ENCODE measurements at places on chromosomes 16 and 17.

DNA sequence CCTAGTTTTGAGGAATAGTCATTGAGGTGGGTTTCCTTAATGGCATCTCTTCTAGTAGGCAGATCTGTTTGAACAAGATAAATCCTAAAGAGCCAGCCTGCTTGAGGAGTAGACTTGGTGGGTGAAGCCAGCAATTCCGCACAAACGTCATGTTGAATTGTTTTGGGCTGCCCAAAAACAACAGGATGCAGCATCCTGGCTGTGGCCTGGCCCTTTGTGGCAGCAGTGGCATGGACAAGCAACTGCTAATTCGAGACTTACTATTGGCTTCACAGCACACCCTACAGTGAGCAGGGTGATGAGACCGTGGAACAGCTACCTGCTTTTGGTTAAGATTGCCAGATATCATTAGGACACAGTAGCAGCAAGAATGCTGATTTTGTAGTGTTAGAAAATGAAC lies 9.3 kb upstream of the VPS4A start:
- DNase-seq = no peak

- DNase-seq = no peak
Measured at GRCh38 chr17:36124879-36125824, 21.5 kb downstream of the CCL4 start.

GRCh38 chr16:60771138-60771537 lies 1265.1 kb downstream of the CDH8 start:
- no peak for DNase-seq

GRCh38 chr17:511001-511698 lies 158.5 kb upstream of the RPH3AL start:
- DNase-seq = no peak

DNA sequence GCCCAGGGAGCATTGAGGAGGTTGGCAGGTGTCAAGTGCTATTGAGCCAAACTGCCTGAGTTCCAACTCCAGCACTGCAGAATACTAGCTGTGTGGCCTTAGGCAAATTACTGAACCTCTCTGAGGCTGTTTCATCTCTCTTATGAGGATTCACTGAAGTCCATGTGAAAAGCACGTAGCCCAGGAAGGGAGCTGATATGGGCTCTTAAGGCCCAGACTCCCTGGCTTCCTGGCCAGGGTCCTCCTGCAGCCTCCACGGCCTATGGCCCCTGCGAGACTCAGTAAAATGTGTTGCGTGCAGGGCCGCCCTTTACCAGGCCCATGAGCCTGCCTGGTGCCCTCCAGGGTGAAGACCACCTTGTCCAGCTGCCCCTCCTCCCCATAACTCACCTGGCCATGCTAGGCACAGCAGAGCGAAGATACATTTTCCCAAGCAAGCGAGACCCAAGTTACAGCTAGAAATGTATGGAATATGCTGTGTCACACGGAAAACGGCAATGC lies 133.7 kb upstream of the TNRC6C start:
- DNase-seq = no peak

DNA sequence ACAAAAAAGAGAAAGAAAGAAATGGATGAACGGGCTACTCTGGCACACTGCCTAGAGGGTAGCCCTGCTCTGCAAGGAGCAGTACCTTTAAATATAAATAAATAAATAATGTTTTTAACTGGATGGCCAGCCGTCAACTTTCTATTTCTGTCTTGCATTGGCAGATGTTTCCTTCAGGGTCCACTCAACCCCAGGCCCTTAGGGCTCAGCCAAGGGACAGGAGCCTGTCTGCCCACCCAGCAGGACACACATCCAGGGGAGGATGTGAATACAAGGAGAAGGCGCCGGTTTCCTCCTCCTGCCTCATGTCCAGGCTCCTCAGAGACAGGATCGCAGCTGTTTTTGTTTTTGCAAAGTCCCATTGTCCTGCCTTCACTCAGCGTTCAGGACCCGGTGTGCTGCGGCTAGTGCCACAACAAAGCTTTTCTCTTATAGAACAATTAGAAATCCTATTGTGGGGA lies 22.6 kb downstream of the TTYH2 start:
- DNase-seq = no peak

DNA sequence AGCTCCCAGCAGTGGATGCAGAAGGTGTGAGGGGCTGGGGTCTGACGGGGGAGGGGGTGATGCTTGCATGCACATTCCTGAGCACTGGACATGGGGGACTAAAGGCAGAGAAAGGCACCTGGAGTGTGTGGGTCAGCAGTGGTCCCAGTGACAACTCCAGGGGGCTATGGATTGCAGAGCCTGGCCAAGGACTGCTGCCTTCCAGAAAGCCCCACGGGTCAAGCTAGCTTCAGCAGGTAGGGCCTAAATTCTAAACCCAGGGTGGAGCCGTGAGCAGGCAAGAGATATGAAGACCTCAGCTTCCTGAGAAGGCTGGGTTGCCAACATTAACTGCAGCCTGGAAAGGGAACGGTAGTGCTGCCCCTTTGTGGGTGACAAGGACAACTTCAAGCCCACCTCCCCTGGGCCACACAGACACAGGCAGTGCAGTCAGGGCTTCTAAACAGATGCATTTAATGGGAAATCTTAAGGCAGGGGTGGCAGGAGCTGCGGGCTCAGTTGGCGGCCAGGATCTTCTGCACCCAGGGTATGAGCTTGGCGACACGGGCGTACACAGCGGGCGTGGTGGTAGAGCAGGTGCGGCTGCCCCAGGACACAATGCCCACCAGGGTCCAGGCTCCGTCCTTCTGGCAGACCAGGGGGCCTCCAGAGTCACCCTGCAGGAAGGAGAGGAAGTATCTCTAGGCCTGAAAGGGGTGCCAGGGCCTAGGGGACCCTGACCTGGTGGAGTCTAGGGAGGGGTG lies 3.1 kb downstream of the CTRB2 start:
- DNase-seq = no peak
